ENCODE measurements at places on chromosomes 12 and 14. TPM values are rescaled to one million over a fixed set of nuclear protein-coding genes. Genes with fewer than 3 reads are reported as not detected.

KRT82 gene
- not detected for total RNA-seq

LTBP2 gene
- total RNA-seq: 83.6 TPM

NGB gene
- not detected for total RNA-seq

DNA sequence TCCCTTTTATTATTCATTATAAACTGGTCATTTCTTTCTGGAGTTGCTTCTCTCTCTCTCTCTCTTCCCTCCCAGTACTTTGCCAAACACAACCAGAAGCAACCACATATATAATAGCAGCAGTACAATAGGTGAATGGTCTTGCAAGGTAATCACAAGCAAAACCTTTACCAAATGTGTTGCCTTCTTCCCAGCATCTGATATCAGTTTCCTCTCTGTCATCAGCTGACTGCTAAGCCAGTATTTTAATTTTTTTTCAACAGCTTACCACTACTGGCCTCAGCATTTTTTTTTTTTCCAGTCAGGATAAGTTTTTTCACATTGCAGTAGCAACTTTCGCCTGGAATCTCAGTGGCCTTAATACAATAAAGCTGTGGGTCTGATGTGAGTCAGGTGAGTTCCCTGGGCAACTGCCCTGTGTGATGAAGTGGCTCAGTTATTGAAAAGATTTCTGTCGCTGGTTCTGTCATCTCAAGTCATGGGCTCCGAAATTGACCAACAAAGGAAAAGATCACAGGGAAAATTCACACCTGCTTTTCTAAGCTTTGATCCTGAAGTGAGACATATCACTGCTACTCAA is 282.5 kb upstream of the AMIGO2 start:
- no peaks in the 10 kb centered on the region for H3K36me3 ChIP-seq
- H3K27ac ChIP-seq: no peak overlapping the region
- no peak overlapping the region for H3K4me3 ChIP-seq
- H3K4me1 ChIP-seq: peaks cover 3% of the 10 kb centered on the region

DNA sequence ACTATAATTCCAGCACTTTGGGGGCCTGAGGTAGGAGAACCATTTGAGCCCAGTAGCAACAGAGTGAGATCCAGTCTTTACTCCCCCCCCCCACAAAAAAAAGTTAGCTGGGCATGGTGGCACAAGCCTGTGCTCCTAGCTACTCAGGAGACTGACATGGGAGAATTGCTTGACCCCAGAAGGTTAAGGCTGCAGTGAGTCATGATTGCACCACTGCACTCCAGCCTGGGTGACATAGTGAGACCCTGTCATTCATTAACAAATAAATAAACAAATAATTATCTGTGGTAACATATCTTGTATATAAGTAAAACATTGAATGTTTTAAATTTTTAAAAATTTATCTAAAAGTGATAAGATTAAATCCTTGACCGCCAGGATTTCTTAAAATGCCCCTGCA is 4.8 kb downstream of the ENTPD5 start:
- H3K27me3 ChIP-seq: no peaks in the 10 kb centered on the region
- no peak for DNase-seq
- H3K36me3 ChIP-seq: no peaks in the 10 kb centered on the region

DNA sequence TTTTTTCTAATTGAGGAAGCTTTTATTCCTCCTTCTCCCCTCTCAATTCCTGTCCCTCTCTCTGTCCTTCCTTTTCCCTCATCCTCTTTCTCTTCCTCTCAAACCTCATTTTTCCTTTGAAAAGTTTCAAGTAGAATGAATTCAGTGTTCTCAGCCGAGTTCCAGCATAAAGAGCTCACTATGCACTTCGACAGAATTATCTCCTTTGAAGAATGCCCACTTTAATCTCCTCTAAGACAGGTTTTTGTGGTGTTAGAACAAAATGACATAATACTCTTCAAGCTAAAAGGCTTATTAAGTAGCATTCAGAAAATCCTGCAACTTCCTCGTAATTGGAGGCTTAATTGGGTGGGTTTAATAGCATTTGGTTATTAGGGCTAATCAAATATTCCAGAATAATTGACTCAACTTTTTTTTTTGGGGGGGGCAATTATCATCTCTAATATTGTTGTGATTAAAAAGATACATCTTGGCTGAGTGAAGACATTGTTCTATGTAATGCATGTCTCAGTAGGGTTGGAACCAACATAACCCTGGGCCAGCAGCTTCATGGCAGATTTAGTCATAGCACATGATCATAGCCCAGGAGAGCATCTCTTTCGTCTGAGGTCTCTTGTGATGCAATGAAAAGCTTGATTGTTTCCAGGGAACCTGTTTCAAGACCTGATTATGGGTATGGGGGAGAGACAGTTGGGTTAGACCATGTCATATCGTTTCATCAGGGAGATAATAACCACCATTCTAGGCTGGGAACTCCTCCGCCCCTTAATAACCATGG is 25.0 kb upstream of the SLC24A4 start:
- no peak overlapping the region for H3K27ac ChIP-seq
- H3K36me3 ChIP-seq: no peaks in the 10 kb centered on the region
- no peak for DNase-seq
- H3K4me3 ChIP-seq: no peak overlapping the region
- H3K27me3 ChIP-seq: no peaks in the 10 kb centered on the region

DNA sequence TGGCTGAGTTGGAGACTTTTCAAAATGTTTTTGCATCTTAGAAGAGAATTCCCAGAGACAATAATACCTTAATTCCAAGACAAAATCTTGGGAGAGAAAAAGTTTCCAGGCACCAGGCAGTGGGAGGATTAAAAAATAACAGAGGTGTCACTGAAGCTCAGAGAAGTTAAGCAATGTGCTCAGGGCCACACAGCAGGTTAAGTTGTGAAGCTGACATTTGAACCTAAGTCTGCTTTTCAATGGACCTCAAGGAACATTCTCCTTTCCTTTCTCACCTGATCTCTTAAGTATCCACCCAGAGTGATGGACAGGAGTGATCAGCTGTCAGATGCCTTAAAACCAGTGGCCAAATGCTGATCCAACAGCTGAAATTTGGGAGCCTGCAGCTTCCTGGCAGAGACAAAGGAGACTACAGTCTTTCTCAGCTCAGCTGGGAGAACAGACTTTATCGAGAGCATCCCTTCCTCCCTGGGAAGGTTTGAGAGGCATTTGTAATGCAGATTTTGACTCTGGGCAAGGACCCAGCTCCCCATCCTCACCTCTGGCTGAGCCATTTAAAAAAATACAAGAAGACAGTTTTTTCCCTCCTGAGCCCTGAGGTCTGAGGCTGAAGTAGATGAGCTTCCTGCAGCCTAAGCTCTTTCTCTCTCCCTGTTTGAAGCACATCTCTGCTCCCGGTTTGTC is 174.9 kb upstream of the RPH3A start:
- H3K36me3 ChIP-seq: no peaks in the 10 kb centered on the region
- H3K27ac ChIP-seq: no peak overlapping the region
- no peak for DNase-seq
- H3K4me3 ChIP-seq: no peak overlapping the region
- no peaks in the 10 kb centered on the region for H3K4me1 ChIP-seq
- H3K27me3 ChIP-seq: no peaks in the 10 kb centered on the region

Measured in ovary (tissue), 10 donors.